ENCODE measurements at places on chromosomes 3 and 15.

DNA sequence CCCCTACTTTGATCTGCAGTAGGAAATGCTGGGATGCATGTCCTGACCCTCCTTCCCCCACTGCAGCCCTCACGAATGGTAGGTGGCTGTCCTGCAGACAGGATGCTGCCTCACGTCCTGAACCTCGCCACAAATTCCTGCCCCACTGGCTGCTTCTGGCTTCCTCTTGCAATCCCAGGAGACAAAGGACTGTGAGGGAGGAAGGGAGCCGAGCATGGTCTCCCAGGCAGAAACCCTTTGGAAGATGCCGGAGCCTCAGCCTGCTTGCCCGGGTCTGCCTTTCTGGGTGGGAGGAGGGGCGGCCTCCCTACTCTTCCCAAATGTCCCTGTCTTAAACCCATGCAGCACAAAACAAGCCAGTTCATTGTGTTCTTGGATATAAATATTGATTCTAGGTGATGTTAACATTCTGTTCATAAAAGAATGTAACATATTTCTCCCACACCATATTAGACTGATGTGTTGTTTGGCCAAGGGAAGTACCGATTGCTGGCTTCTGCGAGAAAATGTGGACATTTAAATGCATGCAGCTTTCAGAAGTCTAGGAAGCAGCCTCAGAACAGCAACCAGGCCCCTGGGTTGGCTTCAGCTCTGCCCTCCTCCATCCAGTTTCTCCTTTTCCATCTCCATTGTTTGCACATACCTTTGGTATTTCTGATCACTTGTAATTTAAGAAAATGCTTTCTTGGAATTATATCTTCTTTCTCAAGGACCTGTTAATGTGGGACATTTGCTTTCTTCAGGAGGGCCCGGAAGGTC is 75.3 kb downstream of the HMG20A start:
- H3K27ac ChIP-seq: peak overlapping the region; percentile 93
- peak; percentile 26 for DNase-seq
- H3K4me3 ChIP-seq: no peak overlapping the region
- no peaks in the 10 kb centered on the region for H3K27me3 ChIP-seq
- peaks cover 74% of the 10 kb centered on the region for H3K4me1 ChIP-seq

DNA sequence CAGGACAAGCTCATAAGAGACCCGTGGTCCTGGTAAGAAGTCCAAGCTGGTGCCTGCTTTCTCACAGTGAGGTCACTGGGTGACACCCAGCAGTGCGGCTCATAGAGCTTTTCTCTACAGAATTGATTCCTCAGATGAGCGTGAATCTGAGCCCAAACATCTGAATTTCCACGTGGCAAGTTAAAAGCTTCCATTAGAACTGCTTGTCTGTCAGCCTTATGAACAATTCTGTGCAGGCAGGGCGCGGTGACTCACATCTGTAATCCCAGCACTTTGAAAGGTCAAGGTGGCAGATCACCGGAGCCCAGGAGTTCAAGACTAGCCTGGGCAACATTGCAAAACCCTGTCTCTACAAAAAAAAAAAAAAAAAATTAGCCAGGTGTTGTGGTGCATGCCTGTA is 113.1 kb upstream of the ABHD17C start:
- no peaks in the 10 kb centered on the region for H3K27me3 ChIP-seq
- no peak for DNase-seq
- peaks cover 13% of the 10 kb centered on the region for H3K36me3 ChIP-seq
- H3K4me1 ChIP-seq: peaks cover 3% of the 10 kb centered on the region
- no peak overlapping the region for H3K27ac ChIP-seq

DNA sequence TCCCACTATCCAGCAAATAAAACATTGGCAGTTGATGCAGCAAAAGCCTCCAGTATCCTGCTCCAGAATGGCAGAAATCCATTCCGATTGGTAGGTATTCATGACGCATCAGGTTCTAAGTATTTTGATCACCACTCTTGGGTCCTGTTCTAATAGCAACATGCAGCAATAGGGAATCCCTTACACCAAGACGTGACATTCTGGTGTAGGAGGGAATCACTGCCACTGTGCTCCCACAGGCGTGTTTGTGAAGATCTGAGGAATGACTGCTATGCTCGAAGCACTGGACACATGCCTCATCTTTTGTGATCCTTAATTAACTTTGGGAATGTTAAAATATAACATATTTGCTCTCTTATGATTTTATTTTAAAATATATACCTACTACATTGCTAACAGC is 552.9 kb downstream of the MECOM start:
- H3K4me3 ChIP-seq: no peak overlapping the region
- DNase-seq: no peak
- no peaks in the 10 kb centered on the region for H3K27me3 ChIP-seq

GRCh38 chr3:148077318-148077923 is 620.3 kb upstream of the AGTR1 start:
- no peaks in the 10 kb centered on the region for H3K36me3 ChIP-seq
- DNase-seq: no peak
- peaks cover 2% of the 10 kb centered on the region for H3K27me3 ChIP-seq
- H3K4me1 ChIP-seq: peaks cover 8% of the 10 kb centered on the region

GRCh38 chr3:194009892-194010533 is 125.9 kb upstream of the HES1 start:
- no peak overlapping the region for H3K4me3 ChIP-seq
- H3K27me3 ChIP-seq: no peaks in the 10 kb centered on the region
- no peak for DNase-seq
- H3K4me1 ChIP-seq: peaks cover 38% of the 10 kb centered on the region

DNA sequence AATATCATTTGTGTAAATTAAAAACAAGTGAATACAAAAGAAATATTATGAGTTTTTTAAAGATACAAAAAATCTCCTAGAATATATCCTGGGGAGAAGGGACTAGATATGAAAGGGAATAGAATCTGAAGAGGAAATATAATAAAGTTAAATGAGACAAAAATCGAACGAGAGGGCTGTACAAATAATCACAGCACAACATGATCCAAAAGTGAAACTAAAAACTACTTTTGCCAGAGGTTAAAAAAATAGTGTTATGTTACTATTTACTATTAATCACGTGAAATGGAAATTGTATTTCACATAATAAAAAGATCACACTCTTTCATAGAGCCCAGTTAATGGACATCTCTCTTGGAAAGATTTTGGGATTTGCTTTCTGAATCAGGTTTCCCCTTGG is 28.6 kb downstream of the CGGBP1 start:
- H3K4me1 ChIP-seq: peaks cover 12% of the 10 kb centered on the region
- no peaks in the 10 kb centered on the region for H3K36me3 ChIP-seq
- no peak overlapping the region for H3K4me3 ChIP-seq
- H3K27ac ChIP-seq: no peak overlapping the region

- peaks cover 25% of the 10 kb centered on the region for H3K4me1 ChIP-seq
- H3K27ac ChIP-seq: peak overlapping the region; percentile 71
- DNase-seq: no peak
- no peaks in the 10 kb centered on the region for H3K36me3 ChIP-seq
- no peaks in the 10 kb centered on the region for H3K27me3 ChIP-seq
- H3K4me3 ChIP-seq: peak overlapping the region; percentile 53
Observed at GRCh38 chr15:89578146-89578545, 2.9 kb downstream of the TICRR start.

DNA sequence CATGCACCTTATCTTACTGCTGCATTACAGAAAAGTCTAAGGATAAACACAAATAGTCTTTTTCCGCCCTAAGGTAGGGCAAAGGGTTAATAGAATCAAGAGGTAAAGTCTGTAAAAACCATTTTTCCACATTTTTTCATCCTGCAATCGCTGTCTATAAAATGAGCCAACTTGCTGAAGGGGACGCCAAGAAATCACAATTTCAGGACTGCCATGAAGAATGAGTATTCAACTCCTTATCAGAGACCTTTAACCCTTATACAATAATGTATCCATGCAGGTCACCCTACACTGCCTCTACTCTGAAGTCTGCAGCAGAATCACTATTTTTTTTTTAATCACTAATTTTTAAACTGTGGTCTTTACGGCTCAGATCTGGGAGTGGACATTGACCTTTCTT is 1.1 kb upstream of the DNAJC13 start:
- DNase-seq: no peak
- H3K27ac ChIP-seq: peak overlapping the region; percentile 99
- peak overlapping the region; percentile 99 for H3K4me3 ChIP-seq

DNA sequence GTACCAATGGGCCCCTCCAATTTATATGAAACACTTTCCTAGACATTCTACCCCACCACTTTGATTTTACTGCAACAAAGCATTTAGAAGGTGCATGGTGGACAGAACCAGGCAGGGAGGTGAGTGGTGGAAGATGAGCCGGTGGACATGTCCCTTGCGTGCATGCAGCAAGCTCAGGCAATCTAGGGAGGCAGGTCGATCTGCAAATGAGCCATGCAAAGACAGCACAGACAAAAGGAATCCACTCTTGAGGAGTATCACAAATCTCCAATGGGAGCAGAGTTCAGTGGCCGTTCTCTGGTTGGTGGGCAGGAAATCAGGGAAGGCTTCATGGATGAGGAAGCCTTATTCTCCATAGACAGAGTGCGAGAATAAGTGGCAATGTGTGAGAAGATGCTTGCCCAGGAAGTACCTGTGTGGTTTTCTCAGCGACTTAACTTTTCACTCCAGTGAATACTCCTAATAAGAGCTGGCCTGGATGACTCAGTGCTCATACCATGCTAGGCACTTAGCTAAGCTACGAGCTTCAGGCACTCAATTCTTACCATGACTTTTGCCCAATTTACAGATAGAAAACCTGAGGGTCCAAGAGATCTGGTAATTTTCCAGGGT is 152.5 kb downstream of the FOXP1 start:
- peak overlapping the region; percentile 51 for H3K27ac ChIP-seq
- H3K36me3 ChIP-seq: peaks cover 7% of the 10 kb centered on the region
- H3K27me3 ChIP-seq: no peaks in the 10 kb centered on the region
- no peak overlapping the region for H3K4me3 ChIP-seq
- H3K4me1 ChIP-seq: peaks cover 70% of the 10 kb centered on the region
- DNase-seq: no peak

DNA sequence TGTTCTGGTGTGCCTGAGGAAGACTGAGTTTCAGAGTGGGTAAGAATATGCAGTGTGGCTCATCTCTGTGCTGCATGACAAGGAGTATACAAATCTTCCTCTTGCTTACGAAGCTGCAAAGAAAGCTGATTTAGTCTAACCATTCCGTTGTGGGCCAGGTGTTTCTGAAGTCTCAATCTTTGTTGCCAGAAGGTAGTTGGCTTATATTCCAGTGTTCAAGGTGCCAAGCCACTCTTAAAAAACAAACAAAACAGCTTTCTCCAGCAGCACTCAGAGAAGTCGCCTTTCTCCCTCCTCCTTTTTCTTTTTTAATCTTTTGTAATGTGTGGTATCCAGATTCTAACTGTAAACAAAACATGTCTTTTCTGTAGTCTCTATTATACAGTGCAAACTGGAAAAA is 872.4 kb downstream of the NAALADL2 start:
- no peak overlapping the region for H3K4me3 ChIP-seq
- H3K36me3 ChIP-seq: peaks cover 10% of the 10 kb centered on the region
- no peak overlapping the region for H3K27ac ChIP-seq
- H3K27me3 ChIP-seq: no peaks in the 10 kb centered on the region
- no peak for DNase-seq

DNA sequence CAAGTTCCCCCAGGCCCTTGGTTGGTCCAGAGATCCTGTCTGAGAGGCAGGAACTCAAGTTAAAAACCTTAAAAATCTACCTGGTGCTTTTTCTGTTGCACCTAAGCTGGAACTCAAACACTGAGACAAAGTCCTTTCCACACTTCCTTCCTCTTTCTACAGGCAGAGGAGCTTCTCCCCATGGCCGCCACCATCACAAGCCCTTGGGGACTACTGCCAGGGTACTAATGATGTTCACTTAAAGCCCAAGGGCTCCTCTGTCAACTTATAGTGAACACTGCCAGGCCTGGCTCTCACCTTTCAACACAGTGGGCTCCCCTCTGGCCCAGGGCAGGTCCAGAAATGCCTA is 26.0 kb downstream of the TM4SF18 start:
- no peaks in the 10 kb centered on the region for H3K27me3 ChIP-seq
- H3K27ac ChIP-seq: no peak overlapping the region
- no peak overlapping the region for H3K4me3 ChIP-seq
- DNase-seq: no peak

- no peak for DNase-seq
- no peaks in the 10 kb centered on the region for H3K27me3 ChIP-seq
- peaks cover 14% of the 10 kb centered on the region for H3K4me1 ChIP-seq
- H3K36me3 ChIP-seq: peaks cover 26% of the 10 kb centered on the region
Observed at GRCh38 chr15:100230784-100231183, 111.0 kb downstream of the ADAMTS17 start.

GRCh38 chr3:175410251-175410650 is 551.1 kb downstream of the NAALADL2 start:
- peaks cover 13% of the 10 kb centered on the region for H3K4me1 ChIP-seq
- DNase-seq: no peak
- no peak overlapping the region for H3K4me3 ChIP-seq
- no peaks in the 10 kb centered on the region for H3K27me3 ChIP-seq

DNA sequence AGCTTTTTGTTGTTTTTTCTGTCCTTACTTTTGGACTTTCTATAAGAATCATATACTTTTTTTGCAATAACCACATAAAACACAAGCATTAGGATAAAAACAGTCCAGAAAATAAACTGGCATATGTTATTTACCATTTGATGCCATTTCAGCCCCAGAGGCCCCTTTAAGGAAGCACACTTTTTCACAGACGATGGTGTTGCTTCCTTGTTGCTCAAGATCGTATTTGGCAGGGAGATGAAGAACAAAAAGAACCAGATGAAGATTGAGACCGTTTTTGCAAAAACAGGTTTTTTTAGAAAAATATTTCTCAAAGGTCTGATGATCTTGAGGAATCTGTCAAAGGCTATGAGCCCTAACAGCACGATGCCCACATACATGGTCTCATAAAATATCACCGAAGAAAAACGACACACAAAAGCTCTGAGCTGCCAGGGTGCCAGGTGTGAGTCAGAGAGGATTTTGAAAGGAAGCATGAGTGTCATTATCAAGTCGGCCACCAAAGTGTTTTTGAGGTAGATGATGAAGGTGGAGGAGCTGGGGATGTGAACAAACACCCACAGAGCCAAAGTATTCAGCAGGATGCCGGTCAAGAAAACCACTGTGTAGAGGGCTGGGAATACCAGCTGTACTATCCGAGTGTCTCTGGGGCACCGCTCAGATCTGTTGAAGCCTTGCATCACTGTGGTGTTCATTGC is 902 bp downstream of the P2RY13 start:
- no peak for DNase-seq
- no peaks in the 10 kb centered on the region for H3K4me1 ChIP-seq
- H3K27me3 ChIP-seq: no peaks in the 10 kb centered on the region
- H3K36me3 ChIP-seq: no peaks in the 10 kb centered on the region
- H3K4me3 ChIP-seq: no peak overlapping the region

- peaks cover 3% of the 10 kb centered on the region for H3K4me1 ChIP-seq
- H3K27ac ChIP-seq: no peak overlapping the region
- no peak for DNase-seq
- no peaks in the 10 kb centered on the region for H3K27me3 ChIP-seq
Observed at GRCh38 chr3:13378155-13378554, 42.0 kb downstream of the NUP210 start.

All from mesothelial cell of epicardium (in vitro differentiated cells).